CD4-positive, alpha-beta T cell treated with Interleukin-15 for 4 hours (primary cell): ENCODE measurements at places on chromosomes 7 and 10.

DNA sequence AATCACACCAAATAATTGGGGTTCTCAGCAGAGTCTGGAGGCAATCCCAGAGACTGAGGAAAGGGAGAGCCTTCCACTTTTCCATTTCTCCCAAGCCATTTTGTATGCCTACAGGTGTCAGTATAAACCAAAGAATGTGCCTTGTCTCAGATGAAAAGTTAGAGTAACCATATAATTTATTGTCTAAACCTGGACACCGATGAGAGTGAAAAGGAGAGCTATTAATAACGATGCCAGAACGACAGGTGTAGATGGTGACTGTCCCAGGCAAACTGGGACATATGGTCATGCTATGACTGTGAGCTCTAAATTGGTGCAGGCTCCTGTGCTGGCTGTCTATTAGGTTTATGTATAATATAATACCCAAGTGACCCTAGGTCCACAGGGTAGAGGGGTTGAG is 219.6 kb downstream of the ARHGAP12 start:
- DNase-seq: no peak

DNA sequence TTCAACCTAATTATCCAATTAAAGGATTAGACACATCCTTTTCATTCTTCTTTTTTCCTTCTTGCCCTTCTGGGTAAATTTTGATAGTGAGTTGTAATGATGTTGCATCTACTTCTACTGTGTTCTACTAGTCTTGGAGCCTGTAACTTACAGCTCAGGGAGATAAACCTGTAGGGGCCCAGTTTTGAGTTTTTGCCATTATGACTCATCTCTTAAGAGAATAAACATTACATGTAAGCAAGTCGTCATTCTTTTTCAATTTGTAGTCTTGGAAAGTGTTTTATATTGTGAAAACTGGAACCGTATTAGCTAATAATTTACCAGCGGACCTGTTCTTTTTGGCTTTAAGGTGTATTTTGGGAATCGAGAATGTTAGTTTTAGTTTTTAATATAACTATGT is 89.7 kb upstream of the RPA3 start:
- DNase-seq: no peak

GRCh38 chr10:878895-879294 is 52.6 kb downstream of the LARP4B start:
- no peak for DNase-seq

DNA sequence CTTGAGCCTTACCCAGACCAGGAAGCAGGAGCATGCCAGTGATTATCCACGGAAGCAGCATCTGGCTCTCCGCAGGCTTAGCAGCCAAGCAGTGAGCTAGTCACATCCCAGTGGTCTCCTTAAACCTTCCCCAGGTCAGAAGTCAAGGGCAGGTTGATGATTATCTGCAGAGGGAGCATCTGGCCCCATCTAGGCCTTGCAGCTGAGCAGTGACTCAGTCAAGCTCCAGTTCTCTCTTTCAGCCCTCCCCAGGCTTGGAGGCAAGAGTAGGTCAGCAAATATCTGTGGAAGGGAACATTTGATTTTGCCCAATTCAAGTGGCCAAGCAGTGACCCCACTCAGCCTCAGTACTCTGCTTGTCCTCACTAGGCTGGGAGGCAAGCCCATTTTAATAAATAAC is 61.6 kb downstream of the ANKRD7 start:
- DNase-seq: no peak

DNA sequence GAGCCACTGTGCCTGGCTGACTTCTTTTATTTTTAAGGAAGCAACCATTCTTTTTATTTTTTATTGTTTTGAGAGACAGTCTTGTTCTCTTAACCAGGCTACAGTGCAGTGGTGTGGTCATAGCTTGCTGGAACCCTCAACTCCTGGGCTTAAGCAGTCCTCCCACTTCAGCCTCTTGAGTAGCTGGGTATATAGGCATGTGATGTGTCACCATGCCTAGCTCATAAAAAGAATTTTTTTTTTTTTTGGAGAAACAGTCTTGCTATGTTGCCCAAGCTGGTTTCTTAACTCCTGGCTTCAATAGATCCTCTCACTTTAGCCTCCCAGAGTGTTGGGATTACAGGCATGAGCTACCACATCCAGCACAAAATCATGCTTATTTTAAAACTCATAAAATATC is 5.8 kb downstream of the MCU start:
- no peak for DNase-seq
